ENCODE measurements at places on chromosomes 7 and 10.
A peak's percentile ranks its signal among the peaks of the same experiment; 100 is the strongest.

DNA sequence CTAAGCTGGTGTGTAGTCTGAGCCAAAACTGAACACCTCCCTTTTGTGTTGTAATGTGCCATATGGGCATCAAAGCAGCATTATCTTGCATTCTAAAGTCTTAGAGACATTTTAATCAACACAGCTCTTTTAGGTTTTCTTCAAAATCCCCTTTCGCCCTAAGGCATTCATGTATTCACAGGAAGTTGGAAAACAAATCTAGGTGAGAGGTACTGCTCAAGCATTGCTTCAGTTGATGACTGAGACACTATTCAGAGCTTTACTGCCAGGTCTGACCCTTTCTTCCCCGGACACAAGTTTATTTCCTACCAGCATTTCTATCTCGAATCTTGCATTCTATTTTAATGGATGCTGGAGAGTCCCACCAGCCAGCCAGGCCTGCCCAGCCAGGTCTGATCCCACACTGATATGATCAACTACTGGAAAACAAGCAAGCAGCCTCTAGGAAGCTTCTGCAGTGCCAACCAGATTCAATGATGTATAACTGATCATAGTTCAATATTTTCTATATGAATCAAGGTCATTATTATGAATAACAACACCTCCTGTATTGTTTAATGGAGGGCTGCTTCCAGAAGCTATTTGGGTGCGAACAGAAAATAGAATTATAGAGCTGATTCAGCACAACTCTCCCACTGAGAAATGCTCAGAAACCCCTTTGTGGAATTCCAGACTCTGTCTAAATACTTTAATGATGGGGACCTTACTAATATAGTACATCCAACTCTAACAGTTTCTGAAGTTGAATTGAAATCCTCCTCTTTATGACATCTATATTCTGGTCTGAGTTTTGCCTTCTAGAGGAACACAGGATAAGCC is 4.0 kb upstream of the BRAF start:
- DNase-seq = no peak

DNA sequence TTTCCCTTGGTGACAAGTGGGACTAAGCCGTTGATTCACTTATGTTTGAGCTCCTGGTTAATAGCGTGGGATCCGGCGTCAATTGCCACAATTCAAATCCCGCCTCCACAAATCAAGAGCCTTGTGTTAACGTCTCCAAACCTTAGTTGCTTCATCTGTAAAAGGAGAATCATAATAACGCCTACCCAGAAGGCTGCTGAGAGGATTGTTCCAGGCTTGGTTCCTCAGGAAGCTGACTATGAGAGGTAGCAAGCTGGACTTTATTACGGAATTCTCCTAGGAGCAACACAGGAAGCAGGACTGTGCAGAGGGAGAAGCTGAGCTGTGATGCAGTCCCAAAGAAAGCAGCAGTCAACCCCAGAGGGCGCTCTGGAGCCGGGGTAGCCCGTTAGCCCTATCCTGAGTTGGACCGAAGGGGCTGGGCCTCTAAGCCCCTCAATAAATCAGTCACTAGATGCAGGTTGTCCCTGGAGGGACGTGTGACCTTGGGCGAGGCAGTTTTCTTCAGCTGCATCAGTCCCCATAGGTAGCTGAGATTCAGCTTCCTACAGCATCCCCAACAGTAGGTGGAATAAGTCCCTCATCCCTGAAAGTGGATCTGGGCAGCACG is 6.9 kb upstream of the BAG3 start:
- no peak for DNase-seq

DNA sequence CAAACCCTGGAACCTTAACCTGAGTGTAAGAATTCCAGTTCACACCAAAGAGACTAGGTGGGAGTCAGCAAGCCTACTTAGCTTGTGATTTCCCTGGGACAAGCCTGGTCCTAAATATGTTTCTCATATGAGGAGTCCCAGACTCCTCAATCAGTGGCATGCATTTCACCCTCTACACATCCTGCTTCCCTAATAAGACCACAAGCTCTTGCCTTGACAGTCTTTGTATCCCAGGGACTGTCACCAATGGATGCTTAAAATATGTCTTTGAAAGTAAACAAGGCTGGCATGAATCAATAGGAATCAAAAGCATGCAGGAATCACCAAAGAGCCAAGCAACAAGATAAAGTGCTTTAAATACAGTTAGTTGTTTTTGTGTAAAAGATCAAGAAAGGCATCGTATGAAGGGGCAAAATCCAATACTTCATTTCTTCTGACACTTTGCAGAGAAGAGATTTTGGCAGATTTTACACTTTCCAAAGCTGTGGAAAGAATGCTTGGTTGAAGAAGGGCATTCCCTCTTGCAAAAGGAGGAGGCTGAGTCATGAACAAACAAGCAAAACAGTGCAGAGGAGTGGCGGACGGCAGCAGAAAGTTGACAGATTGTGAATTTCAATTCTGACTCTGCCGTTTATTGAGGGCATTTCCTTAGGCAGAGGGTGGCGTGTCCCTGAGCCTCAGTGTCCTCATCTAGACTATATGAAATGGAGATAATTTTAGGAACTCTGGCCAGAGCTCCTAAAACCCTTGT is 8.5 kb upstream of the NFE2L3 start:
- DNase-seq = no peak

- DNase-seq = peak; percentile 67
Measured at GRCh38 chr10:15106352-15107013, 9.3 kb downstream of the RPP38 start.

- no peak for DNase-seq
Measured at GRCh38 chr10:78021201-78021600, 8.1 kb downstream of the POLR3A start.

DNA sequence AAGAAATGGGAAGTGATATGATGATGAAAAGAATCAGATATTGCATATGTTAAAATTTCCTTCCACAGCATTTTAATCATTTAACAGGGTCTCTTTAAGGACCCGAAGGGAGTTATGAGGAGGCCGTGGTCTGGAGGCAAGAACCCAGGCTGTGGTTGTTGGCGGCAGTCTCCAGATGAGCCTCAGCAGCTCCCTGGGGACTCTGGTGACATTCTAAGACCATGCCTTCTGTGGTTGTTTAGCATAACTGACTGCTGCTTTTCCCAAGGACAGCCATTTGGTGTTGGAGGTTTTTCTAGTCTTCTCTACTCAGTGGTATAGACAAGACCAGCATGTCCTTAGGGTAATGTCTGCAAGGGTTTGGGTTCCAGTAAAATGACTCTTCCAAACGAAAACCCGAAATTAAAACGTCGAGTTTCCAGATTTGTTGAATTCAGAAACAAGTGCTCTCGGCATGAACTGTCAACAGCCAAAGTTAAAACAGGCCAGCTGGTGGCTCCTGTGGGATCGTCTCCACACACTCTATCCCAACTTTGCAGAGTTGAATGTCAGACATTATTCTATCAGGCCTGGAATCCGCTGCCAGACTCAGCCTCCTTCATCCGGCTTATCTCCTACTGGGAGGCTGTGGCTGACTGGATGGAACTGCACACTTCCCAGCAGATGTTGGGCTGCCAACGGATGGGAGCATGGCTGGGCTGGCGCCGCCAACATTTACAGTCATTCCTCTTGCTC is 183.1 kb downstream of the TAX1BP1 start:
- peak; percentile 39 for DNase-seq

DNA sequence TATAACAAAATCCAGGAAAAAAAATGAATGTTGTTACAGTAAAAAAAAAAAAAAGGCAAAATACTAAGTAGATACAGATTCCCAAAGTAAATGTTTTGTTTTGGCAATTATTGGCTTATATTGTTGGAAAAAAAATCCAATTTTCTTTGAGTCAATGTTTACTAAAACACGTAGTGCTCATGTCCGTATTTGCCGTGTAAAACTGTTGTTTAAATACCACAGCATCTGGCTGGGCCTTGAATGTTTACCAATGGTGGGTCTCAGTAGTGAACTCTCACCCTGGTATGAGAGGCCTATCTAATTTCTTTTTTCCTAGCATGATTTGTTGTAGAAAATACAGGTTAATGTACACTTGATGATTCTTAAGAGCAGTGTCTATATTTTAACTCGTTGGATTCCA is 41.4 kb upstream of the SLC26A5 start:
- no peak for DNase-seq

GRCh38 chr7:33504266-33504665 is 374.9 kb downstream of the BBS9 start:
- DNase-seq = no peak

DNA sequence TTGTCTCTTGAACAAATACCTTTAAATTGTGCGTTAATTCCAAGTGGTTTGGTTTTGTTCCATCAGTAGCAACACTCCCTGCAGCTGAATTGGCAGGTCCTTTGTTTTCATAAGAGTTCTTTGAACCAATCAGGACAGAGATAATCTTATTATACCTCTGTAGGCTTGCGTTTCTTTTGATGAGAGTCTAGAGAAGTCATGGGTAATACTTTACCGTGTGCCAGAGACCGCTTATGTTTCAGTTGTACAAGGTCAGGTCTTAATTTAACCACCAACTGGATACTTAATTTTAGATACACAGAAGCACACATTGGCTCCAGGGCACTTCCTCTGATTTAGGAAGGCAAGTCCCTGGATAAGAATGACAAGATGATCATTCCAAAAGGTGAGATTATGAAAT is at the start of gene ASB15:
Gene ASB15 (plus strand): TSS at position 292 of the 400 bp plus-strand sequence. CDS start 12,682 bp downstream, outside the sequence.
- no peak for DNase-seq

DNA sequence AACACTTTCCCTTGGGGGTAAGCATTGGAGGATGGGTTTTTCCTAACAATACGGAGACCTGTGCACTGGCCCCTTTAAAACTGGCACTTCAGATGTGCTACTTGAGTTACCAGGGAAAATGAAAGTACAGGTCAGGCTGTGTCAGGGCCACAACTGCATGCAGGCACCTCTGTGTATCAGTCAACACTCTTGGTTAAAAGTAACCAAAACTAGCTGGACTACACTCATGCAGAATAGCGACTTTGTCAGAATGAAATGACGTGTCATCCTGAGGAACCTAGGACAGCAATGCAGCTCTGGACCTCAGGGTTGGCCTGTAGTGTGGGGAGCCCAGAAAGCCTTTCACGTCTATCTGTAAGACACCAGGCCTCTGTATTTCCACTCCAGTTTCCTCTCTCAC is 33.8 kb upstream of the SMKR1 start:
- DNase-seq = no peak
